ENCODE measurements at places on chromosomes 3 and 15. TPM values are rescaled to one million over a fixed set of nuclear protein-coding genes. Genes with fewer than 3 reads are reported as not detected.

DNA sequence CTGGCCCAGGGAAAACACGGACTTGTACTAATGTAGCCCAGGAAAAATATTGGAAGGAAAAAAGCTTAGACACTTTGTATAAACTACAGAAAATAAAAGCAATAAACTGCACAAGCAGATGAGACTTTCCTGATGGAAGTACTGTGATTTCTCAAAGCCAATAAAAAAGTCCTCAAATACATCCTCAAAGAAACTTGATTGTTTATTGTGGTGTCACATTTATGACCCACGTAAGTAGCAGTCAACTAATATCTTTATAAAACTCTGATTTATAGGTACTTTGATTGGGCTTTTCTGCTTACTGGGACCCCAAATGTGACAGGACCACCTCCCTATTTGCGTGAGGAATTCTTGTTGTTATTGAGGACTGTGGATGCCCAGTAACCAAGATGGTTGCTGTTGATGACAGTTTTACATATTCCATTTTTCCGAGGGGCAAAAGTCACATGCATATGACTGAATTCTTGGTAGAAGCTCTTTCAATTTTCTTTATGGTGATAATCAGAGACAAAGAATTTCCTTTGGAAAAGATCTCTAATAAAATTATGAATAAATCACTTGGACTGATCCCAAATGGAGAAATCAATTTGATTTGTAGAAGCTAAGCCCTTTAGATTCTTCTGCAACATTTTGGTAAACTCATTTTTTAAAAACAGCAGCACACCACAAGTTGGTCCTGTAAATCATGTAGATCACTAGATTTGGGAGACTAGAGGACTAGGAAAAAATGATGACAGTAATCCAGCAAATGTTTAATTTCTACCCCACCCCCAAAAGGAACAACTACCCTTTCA, 159.0 kb upstream of the TSC22D2 start:
- peak; percentile 14 for DNase-seq

- no peak for DNase-seq
Measured at GRCh38 chr3:194775731-194776130, 90.0 kb downstream of the FAM43A start.

The CLSTN2 gene
- total RNA-seq = under 0.01 TPM

DNA sequence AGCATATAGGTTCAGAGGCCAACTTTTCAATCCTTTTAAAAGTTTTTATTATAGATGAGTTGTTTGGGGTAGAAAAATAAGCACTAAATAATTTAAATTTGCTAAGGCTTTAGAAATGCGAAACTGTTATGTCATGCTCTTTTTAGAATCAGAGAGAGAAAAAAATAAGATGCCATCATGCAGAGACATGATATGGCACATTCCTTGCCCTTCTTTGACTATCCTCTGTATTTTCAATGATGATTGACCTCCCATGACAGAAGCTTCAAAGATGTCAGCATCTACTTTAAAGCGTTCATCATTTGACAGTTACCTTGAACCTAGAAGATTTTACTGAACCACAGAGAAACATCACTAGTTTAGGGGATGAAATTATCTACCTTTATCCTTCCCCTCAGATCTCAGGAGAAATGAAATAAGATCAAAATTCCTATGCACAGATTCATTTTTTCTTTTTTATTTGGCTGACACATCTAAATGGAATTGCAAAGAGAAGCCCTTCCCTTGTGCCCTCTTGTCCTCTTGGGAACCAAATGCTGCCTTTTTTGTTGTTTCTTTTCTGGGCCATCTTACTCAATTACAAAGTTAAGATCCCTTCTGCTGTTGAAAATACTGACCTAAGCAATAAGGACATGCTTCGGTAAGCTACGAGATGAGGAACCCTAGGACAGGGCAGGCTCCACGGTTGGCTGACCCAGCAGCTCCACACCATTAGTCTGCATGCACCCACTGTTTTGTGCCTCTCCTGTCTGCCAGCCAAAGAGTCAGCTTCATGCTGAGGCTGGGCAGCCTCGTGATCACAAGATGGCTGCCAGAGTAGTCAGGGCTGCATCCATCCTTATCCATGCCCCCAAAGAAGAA, 289.7 kb upstream of the TPM1 start:
- no peak for DNase-seq

DNA sequence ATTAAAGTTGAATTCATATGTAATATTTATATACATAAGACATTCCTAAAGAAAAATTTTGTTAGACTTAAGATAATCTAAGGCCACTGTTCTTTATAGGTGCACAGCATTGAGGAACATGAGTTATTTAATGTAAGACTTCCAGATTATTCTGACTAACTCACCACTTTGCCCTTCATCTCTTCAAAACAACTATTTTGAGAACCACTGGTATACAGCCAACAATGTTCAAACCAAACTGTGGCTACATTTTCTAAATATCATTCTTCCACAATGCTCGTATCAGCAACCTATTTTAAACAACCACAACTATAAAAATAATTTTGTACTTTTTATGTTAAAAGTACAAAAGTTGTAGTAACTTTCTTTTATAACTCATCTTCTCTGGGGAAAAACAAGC, 199.8 kb upstream of the ALCAM start:
- DNase-seq = no peak

GRCh38 chr3:170117134-170117533, 64.4 kb downstream of the PHC3 start:
- DNase-seq = no peak

DNA sequence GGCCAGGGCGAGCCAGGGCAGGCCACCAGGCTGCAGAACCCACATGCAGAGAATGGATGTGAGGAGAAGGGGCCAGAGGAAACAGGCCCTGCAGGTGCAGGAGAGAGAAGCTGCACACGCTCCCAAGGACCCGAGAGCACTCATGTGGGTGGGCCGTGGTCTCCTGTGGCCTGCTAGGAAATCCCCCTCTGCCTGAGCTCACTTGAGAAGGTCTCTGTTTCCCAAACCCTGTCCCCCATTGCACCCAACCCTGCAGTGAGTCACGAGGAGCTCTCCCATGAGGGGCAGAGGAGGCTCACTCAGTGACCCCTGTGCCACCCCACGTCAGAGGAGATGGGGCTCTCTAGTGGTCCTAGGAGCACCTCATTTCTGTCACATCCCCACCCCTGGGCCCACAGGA, 111.1 kb downstream of the KLF13 start:
- peak; percentile 29 for DNase-seq

DNA sequence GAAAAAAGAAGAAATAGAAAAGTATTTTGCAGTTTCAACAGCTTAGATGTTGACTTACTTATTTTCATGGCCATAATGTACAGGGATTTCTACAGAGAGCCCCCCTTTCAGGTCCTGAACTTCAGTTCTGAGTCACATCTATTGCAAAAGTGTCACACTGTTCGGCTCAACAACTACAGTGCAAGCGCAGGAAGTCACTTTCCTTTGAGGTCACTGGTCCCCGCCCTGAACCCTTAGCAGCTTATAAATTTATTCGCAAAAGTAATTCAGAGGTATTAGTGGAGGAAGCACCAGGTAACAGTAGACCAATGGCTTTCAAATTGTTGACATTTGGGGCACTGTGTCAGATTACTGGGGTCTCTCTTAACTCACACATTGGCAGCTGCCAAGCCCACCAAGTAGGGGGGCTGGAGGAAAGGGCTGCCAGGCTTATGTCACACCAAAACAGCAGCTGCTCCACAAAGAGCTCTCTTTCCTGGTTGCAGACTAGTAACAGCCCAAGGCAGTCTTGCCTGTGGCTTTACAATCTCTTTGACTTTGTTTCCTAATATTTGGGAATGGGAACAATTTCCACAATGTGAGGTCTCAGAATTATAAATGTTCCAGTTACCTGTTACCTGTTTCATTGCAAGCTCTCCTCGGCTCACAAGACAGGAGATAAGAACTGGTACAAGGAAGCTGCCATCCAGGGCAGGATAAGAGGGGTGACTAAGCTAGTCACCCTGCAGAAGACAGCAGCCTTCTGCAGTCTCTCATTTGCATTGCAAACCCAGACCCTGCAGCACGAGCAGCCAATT, 130.2 kb upstream of the STRIT1 start:
- no peak for DNase-seq

The WDR93 gene
- total RNA-seq = 0.36 TPM

The NECTIN3 gene
- 52.5 TPM for total RNA-seq

The SUMF1 gene
- 99.6 TPM for total RNA-seq

DNA sequence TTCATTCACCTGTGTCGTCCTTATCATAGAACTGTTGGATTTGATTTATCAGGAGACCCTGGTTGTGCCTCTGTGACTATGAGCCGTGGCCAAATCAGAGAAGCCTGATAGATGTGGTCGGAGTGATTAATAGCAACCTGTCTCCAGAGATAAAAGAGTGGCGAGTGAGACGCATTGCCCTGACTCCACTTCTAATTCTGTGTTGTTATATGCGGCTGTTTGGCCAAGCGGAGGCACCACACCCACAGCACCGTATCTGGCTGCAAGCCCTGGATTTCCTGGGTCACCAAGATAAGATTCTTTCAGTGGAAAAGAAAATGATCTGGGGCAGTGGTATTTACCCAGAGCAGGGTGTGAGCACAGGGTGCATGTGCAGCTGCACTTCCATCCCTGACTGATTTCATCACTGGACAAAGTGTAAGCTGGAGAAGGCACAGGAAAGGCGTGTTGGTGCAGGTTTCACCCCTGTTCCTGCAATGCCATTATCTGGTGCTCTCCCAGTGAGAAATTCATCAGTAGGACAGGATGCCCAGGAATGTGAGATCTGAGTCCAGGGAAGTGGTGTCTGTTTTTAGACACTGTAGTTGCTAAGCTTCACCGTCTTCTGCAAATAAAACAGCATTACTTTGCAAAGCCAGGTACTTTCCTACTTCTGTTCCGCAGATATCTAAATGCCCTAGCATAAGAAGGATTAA, 84.6 kb downstream of the CD47 start:
- no peak for DNase-seq

GRCh38 chr3:3817865-3818264, 18.6 kb downstream of the LRRN1 start:
- DNase-seq = no peak

DNA sequence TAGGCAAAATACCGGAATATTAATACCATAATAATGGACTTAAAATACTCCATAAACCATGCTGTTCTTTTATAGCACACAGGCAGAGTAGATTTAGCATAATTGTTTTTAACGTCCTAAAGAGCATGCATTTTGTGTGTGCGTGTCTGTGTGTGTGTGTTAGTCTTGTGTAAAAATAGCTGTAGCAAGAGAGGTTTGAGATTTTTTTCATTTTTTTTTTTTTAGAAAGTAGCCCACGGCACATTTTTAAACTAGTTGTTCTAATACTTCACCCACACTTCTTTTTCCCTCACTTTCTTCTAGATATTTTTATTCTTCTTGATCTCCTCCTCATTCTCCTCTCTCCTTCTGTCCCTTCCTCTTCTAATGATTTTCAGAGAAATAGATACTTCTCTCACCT, 7.5 kb upstream of the ST3GAL6 start:
- no peak for DNase-seq

DNA sequence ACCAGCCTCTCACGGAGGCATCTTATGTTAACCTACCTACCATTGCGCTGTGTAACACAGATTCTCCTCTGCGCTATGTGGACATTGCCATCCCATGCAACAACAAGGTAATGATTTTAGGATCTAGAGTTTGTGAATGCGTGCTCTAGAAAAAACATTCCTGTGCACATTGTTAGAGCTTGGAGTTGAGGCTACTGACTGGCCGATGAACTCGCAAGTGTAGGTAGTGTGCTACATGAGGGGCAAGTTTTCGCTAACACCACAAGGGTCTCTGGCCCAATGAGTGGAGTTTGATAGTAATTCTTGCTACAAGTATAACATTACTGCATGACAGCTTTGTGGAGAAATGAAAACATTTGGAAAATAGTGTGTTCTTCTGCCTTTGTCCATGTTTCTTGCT, 4.4 kb downstream of the RPSA start:
- no peak for DNase-seq

All from osteoblast (primary cell).